ENCODE measurements at places on chromosomes 16 and 17.

GRCh38 chr17:46744441-46744840, 74.1 kb downstream of the WNT3 start:
- DNase-seq: no peak

GRCh38 chr16:28258567-28258966, 33.8 kb upstream of the SBK1 start:
- DNase-seq: no peak

DNA sequence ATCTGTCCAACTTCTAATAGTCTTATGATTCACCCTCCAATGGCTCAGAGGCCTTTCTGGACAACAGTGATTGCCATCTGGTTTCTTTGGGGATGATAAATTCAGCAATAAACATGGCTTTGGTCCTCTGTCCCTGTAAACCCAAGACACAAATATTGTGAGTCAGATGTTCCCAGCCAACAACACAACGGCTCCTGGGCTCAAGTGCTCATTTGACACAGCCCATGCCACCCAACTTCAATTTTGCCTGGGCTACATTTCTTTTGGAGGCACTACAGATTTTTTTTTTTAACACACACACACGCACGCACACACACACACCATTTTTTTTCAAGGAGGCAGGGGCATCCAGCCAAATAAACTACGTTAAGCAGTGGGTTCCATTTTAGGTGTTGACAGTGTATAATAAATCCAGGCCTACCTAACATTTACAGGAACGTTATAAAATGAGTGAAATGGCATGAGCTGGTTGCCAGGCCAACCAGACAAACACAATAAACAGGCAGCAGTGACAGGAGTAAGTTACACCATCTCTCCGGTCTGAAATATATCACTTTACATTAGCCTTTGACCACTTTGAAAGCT, 939.9 kb upstream of the SOX9 start:
- no peak for DNase-seq

GRCh38 chr17:43722870-43723665, 35.5 kb downstream of the SOST start:
- no peak for DNase-seq

- DNase-seq: no peak
These were observed 51.5 kb upstream of the MGAT5B start for GRCh38 chr17:76816590-76817135.

DNA sequence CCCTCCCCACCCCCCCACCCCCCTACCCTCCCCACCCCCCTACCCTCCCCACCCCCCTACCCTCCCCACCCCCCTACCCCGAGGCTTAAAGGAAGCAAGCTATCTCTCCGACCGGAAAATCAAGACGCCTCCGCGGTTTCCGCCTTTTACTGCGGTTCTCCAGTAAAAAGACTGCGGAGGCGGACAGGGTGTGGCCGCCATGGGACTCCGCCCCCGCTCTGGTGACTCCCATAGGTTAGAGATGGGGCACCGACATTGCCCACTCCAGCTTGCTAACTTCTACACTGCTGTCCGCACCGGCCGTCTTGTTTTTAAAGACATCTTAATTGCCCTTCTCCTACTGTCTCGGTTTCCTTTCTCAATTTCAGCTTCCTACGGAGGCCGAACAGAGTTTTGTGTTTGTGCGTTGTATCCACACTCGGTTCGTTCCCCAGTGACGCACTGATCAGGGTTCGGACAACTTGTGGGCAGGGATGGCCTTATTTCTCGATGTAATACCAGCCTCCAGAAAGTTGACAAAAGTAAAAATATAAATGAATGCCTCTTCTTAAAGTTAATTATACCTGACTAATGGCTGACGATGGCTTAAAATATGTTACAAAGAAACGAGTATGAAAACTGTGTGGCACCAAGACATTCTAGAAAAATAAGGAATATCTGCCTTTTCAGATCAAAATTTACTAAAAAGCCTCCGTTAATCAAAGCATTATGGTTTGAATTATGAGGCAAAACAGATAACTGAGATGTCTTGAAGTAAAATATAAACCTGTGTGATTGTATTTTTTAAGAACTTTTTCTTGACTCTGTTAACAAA, 1.1 kb upstream of the ZNF200 start:
- no peak for DNase-seq

GRCh38 chr16:20383106-20384029, 21.2 kb downstream of the PDILT start:
- no peak for DNase-seq

DNA sequence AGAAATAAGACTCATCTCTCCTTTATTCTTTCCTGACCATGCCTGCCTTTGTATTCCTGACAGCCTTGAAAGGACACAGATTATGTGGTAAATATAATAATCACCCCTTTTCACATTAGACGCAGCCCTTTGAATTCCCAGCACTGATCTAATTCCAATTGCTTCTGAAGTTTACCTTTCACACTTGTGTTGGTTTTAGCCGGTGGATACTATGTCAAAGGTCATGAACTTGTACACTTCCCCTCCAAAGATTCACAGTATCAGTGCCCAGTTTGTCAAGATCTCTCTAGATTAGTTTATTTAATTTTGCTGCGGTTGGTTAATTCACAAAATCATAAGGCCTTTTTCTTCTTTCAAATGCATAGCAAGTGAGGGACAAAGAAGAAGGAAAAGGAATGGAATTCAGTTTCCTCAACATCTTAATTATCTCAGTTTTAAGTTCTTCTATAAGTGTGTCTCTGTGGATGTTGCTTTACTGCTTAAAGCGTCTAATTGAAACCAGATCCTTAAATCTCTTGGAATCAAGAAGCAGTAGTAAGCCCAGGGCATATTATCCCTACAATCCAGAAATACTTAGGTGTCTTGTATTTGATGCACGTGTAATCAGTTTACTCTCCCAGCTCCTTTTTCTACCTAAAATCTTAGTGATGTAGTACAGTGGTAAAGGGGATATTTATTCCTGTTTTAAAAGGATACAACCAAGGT, 174.3 kb upstream of the TBX2 start:
- no peak for DNase-seq

DNA sequence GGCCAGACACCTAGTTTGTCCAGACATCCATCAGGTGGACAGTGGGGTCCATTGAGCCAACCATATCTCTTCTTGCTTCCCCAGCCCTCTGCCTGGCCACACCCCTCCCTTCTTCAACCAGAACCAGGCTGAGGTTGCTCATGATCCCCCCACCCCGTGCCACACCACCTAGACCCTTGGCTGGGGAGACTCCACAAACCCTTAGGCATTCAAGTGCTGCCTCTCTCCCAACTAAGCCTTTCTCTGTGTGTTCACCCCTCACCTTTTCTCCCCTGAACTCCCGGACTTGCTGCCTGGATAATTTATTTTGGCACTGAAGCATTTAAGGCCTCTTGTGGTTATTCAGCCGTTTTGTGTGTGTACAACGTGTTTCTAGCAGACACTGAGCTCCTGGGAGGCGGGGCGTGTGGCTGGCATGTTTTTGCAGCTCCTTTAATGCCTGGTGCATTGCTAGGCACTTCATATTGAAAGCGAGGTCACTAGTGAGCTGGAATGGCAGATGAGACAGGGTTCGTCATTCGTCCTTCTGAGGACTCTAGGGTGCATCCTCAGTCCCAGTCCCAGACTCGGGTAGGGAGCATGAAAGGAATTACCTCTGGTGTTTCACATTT, 28.7 kb downstream of the CACNA1G start:
- no peak for DNase-seq

DNA sequence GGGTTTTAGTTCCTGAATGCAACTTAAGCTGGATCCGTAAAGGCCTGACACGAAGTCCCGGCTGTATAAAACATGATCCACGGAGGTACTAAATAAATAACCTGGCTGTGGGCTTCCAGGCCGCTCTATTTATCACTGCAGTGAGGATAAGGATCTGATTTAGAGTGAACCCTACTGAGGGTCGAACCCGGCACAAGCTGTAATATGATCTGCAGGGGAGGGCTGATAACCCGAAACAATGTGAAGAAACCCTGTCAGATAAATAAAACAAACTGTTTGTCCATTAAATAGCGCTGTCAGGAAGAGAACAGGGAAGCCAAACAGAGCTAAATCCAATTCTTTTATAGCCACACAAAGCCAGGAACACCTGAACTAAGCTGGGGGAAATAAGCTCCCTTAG, 375.6 kb upstream of the SALL1 start:
- DNase-seq: no peak

DNA sequence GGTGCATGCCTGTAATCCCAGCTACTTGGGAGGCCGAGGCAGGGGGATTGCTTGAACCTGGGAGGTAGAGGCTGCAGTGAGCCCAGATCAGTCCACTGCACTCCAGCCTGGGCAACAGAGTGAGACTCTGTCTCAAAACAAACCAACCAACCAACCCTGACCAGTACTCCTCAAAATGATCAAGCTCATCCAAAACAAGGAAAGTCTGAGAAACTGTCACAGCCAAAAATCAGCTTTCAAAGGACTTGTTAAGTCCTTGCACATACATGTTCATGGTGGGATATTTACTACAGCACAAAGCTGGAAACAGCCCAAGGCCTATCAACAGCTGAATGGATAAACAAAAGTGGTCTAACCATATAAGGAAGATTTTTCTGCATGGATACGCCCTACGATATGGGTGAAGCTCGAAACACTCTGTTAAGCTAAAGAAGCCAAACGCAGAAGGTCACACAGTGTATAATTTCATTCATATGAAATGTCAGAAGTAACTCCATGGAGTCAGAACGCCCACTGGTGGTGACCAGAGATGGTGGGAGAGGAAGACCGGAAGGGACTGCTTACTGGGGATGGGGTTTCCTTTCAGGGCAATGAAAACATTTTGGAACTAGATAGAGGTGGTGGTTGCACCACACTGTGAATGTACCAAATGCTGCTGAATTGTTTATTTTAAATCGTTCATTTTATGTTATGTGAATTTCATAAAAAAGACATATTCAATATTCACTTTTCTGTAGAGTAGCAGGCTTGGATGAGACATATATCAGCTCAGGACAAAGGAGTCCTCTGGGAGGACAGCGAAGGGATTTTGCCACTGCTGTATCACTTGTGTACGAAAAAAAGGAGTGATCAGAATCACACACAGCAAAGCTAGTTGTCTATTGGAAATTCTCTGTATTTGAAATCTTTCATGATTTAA, 17.7 kb downstream of the CCL17 start:
- no peak for DNase-seq

- DNase-seq: no peak
These were observed 70.5 kb upstream of the CIBAR2 start for GRCh38 chr16:85182774-85183173.

DNA sequence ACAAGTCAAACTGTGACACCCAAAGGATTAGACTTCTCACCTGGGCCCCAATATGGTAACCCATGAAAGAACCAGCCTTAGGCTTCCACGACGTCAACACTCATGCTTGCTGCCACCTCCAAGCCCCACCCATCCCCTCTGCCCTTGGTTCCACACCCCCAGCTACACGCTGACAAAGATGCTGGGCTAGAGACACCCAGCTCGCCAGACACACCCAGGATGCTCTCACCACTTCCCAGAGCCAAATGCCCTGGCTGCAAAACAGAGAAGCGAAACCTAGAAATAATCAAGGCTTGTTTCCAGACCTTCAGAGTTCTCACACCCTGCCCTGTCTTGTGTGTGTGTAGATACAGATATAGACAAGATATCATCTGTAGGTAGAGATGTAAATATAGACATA, 26.0 kb upstream of the ADCY9 start:
- DNase-seq: no peak

- no peak for DNase-seq
These were observed 55.8 kb upstream of the GSE1 start for GRCh38 chr16:85557083-85557970.

DNA sequence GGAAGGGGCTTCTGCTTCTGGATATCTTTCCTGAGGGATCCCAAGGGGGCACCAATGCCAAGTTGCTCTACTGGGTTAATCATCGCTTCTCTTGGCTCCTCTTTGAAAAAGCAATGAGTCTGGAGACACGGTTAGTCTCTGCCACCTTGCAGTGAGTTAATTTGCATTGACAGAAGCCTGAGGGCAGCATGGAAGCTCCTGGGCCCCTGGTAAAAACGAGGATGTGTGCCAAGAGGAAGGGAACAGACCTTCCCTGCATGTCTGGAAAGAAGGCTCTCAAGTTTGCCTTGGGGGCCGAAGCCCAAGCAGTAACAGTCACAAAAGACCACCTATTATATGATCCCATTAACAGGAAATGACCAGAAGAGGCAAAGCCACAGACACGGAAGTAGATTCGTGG, 86.7 kb downstream of the IRX5 start:
- no peak for DNase-seq

DNA sequence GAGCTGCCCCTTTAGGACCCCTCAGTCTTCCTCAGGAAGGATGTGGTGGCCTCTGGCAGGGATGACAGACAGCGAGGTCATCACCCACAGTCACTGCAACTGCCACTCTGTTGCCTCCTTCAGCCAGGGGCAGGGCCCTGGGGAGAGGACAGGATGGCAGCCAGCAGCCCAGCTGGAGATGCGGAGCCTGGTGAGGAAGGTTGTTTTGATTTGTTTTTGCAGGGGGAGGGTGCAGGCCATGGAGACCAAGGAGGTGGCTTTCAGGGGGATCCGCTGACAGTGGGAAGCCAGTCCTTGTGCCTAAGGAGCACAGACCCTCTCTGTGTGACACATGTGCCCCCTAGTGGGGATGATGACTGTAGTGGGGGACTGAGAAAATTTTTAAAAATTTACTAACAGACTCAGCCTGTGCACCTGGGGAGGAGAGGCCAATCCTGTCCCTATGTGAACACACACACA, 7.4 kb downstream of the PRCD start:
- no peak for DNase-seq

DNA sequence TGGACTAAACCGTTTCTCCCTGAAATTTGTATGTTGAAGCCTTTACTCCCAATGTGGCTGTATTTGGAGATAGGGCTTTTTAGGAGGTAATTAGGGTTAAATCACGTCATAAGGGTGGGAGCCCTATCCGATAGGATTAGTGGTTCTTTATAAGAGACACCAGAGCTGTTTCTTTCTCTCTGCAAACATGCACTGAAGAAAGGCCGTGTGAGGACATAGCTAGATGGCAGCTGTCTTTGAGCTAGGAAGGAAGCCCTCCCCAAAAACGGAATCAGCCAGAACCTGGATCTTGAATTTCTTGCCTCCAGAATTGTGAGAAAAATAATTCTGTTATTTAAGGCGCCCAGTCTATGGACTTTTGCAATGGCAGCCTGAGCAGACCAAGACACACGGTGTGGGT, 14.1 kb downstream of the ODF4 start:
- no peak for DNase-seq

DNA sequence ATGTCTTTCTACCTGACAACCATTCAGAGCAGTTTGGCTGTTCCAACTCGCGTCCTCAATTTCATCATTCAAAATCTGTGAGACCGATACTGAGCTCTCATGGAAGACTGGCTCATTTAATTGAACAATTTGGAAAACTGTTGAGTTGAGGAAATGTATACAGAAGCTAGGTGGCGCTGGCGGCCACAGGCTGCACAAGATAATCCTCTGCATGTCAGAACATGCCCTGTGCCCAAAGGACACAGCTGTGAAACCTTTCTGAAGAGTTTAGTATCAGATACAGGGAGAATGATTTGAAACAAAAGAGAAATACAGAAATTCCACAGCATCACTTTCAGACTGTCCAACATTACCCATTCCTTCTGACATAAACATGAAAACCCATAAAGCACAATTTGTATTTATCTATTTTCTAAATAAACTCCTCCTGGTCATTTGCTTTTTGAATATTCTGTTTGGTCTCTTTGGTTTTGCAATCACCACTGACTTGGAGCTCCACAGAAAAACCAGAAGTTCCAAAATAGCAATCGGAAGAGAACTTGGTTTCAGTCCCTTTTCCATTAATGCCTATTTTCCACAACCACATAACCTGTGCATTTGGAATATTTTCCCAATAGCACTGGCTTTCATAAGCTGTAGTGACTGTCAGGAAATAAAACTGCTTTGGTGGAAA, 192.8 kb downstream of the MAP2K6 start:
- no peak for DNase-seq
